Stimulated activated CD4-positive, alpha-beta T cell treated with anti-CD3 and anti-CD28 coated beads, Interleukin-1b, Interleukin-23, amount 100 ng/mL, for 1 hour (primary cell): ENCODE measurements at places on chromosomes 7 and 10.

- DNase-seq = no peak
Measured at GRCh38 chr7:152136686-152137085, 111.2 kb downstream of the GALNT11 start.

GRCh38 chr7:26777385-26777784 lies 87.0 kb downstream of the SKAP2 start:
- DNase-seq = no peak

DNA sequence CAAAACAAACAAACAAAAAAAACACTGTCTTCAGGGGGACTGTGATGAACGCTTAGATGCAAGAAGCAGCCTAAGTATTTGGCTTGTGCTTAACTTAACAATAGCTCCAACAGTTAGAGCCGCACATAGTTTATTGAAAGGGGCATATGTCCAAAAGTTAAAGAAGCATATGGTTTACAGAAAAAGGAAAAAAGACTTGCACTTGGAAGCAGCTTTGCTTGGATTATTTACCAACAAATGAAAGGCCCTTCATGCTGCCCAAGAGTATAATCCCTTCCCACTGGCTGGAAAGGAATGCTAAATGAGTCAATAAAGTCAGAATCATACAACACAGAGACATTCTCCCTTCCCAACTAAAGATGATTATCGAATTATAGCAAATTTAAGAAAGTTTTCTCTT lies 77.9 kb downstream of the GLI3 start:
- DNase-seq = no peak

DNA sequence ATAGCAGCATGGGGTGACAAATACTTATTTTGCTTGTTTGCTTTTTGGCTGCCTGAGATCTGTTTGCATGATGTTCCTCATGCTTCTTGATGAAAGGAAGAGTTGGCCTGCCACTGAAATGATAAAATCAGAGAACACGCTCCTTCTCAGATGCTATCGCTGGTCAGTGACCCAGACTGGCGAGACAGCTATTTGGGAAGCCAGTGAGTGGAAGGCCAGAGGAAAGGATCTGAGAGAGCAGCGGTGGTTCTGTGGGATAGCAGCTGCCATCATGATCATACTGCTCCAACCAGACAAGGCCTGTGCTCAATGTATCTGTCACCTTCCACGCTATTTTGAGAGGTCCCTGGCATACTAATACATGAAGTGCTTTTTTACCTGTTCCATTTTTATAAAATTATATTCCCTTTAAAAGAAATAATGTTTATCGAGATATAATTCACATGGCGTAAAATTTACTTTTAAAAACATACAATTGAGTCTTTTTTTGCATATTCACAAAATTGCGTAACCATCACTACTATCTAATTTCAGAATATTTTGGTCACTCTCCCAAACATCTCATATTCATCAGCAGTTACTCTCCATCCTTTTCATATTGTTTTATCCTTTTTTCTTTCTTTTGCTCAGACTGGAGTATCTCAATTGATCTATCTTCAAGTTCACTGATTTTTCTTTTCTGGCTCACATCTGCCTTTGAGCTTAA lies 695.1 kb downstream of the TNS3 start:
- DNase-seq = no peak

GRCh38 chr7:96332325-96332724 lies 10.4 kb upstream of the SLC25A13 start:
- no peak for DNase-seq

DNA sequence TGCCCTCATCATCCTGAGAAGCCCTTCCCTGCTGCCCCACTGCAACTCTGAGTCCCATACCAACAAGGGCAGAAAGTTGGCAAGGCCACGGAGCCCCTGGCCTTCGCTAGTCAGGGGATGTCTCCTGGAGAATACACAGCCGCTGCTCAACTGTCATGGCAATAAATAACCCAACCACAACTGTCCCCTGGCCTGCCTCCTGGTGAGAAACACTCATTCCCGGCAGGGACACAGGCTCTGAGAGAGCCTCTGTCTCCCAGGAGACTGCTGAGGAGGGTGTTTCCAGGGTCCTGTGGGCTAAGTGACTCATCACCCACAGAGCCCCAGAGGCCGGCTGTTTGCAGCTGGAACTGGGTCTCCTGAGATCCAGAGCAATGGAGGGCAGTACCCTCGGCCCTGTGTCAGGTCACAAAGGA lies 354.1 kb downstream of the TNS3 start:
- no peak for DNase-seq

DNA sequence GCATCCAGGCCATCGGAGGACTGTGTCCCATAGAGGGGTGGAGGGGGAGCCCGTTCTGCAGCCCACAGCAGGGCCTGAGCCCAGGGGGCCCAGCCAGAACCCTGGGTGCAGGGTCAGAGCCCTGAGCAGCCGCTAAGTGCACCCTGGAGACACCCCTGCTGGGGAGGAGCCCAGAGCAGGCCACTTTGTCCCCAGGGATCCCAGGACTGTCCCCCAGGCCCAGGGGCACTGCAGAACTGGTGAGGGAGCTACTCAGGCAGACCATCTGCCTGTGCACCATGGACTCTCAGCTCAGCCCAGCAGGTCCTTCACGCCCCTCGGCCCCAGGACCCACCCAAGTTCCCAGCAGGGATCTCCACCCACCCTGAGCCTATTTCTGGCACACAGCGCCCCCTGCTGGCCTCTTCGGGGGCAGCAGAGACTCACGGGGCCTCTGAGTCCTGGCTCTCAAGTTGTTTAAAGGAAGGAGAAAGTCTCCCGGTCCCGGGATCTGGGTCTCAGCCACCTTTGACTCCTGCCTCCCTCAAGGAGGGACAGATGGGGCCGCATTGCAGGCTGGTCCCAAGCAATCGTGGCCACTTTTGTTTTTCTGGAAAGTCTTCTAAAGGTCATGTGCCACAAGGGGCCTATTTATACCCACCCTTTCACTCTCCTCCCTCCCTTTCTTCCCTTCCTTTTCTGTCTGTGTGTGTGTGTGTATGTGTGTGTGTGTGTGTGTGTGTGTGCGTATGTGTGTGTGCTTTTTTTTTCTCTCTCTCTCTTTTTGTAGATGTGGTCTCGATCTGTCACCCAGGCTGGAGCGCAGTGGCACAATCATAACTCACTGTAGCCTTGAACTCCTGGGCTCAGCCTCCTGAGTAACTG lies 90.3 kb downstream of the MYL10 start:
- DNase-seq = peak; percentile 6

DNA sequence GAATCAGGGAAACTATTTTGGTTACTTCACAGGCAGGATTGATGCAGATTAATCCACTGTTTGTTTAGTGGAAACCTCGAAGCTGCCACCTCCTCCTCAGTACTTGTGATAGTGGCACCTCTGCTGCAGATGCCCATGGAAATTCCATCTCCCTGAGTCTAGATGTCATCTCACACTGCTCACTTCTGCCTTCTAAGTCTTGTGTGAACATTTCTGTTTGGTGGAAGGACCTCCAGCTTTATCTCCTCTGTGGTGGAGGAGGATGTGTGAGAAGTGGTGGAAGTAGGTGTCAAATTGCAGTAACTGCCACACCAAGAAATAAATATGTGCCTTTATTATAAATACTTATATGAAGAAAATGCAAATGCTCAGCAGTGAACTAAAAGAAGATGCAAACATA lies 25.8 kb upstream of the GPR141 start:
- no peak for DNase-seq

- DNase-seq = no peak
Measured at GRCh38 chr10:62243647-62243997, 25.0 kb downstream of the RTKN2 start.

DNA sequence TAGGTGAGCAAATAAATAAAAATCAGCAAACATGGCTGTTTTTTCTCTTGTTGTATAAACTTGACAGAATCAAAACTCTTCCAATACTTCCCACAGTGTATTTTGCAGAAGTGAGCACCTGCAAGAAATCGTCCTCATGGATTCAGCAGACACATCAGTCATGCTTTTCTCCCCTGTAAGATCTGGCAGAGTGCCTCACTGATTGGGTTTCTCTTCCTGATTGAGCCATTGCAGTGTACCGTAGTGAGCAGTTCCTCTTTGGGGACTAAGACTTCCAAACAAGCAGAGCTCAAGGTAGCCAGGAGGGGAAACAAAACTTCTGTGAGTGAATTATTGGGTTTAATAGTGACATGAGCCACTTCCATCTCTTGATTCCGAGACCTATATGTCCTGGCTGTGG lies 2.2 kb upstream of the CCDC3 start:
- DNase-seq = no peak

DNA sequence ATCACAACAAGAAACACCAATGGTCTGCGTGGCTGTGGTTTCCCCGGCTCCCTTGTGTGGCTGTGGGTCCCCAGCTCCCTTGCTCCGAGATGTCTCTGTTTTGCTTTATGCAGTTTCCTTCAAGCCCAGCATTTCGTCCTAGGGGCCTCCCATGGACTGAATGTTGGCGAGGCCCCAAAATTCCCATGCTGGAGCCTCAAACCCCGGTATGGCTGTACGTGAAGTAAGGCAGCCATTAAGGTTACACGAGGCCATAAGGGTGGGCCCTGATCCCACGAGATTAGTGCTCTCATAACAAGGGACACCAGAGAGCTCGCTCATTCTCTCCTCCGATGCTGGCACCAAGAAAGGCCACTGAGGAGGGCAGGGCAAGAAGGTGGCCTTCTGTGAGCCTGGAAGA lies 44.6 kb downstream of the INSIG1 start:
- no peak for DNase-seq

DNA sequence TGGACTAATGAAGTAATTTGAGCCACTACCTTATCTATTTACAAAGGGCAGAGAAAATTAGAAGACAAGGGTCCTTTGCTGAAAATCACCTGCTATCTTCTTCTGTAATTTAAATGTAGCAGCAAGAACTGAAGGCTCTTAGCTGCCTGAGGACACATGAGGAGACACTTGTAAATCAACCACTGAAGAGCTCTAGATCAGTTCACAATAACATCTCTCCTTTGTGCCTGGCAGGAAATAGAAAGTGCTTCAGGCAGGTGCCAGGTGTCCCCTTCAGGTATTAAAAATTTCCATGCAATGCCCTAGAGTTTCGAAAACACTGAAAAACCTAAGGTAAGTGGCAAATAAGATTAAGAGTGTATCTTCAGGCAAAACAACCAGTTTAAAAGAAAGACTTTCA lies 474.6 kb downstream of the GRM8 start:
- no peak for DNase-seq

GRCh38 chr10:97022616-97023015 lies 163.1 kb downstream of the SLIT1 start:
- no peak for DNase-seq

- no peak for DNase-seq
Measured at GRCh38 chr7:139183878-139184338, 47.1 kb upstream of the UBN2 start.

DNA sequence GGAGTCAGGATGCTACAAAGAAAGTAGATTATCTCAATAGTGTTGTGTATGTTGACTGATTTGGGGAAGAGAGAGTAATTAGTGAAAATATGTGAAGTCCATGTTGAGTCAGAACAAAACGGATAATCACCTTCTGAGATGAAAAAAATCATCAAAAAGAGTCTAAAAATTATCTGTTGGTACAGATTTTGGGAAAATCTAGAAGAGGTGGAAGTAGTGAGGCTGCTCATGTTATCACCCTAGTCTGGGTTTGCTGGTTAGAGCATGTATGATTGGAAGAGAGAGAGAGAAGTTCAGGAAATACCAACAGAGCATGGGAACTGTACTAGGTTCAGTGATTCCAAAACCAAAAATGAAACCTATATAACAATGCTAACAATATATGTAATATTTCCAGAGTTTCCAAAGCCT lies 12.3 kb downstream of the RPA3 start:
- DNase-seq = no peak

DNA sequence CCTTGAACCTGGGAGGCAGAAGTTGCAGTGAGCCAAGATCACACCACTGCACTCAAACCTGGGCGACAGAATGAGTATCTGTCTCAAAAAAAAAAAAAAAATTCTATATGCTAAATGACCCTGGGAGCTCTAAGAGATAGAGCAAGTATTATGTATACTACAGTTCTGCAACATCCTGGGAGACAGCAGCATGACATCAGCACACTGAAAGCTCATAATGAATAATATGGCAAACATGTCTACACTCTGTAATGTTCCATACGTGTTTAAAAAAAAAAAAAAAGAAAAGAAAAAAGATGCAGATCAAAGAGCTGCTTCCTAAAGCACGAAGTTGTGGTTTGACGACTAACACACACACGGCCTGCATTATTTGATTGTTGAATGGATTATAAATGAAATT lies 72.5 kb downstream of the CUL2 start:
- no peak for DNase-seq

GRCh38 chr7:105006367-105007136 lies 7.5 kb upstream of the KMT2E start:
- no peak for DNase-seq

GRCh38 chr10:121754666-121755065 lies 156.4 kb upstream of the FGFR2 start:
- no peak for DNase-seq

- DNase-seq = no peak
Measured at GRCh38 chr10:30476511-30477155, 42.6 kb downstream of the MAP3K8 start.
